ENCODE measurements at places on chromosomes 1 and 21.

GRCh38 chr1:50877641-50878040, 82.4 kb downstream of the FAF1 start:
- no peak for DNase-seq

GRCh38 chr21:28734522-28735175, 258.0 kb downstream of the LTN1 start:
- peak; percentile 66 for DNase-seq

DNA sequence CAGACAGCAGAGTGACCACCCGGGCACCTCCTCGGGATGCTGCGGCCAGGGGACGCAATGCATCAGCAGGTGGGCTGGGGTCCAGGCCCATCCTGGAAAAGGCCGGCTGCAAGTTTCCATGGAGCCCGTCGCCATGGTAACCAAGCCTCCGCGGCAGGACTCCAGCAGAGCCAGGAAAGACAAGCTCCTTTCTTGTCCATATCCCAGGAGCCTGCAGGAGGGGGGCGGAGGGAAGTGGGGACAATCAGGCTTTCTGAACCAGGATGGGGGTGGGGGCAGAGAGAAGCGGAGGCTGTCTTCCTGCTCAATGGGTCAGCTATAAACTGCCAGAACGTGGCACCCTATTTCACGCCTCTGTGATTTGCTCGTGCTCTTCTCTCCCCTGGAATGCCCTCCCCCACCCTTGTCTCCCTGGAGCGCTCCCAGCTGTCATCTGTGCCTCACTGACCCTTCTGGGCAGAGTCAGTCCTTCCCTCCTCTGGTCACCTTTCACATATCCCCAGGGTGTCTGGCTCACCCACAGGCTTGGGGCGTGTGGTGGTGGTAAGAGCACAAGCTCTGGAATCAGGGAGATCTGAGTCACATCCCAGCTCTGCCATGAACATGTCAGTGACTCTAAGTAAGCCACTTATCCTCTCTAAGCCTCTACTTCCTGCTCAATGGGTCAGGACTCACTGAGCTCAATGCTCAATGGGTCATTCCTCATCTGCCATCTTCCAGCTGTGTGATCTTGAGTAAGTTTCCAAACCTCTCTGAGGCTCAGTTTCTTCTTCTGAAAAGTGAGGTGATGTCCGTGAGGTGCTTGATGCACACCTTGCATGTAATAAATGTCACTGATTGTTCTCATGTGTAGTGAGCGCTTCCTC, 58.9 kb upstream of the LAPTM5 start:
- DNase-seq: peak; percentile 90

DNA sequence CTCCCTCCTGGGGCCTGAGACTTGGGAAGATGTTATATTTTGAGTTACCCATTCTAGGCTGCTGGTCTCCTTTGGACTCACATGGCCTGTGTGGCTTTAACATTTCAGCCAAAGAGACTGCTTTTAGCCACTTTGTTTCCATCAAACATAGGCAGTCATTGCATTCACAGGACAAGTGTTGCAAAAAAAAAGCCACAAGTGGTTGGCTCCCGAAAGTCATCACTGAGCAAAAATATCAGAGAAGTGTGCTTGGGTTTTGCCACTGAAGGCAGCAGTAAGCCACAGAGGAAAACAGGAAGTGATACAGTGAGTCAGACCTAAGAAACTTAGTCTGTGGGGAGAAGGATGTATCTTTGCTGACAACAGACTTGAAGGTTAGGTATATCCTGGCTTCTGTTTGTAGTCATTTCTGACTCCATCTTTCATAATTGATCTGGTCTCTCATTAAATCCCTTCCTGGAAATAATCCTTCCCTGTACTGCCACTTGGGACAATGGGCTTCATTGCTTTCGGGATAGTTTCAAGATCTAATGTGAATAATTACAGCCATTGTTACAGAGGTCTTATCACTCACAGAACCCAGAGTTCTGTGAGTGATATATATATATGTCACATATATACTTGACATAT, 80.9 kb downstream of the COLGALT2 start:
- DNase-seq: peak; percentile 83

DNA sequence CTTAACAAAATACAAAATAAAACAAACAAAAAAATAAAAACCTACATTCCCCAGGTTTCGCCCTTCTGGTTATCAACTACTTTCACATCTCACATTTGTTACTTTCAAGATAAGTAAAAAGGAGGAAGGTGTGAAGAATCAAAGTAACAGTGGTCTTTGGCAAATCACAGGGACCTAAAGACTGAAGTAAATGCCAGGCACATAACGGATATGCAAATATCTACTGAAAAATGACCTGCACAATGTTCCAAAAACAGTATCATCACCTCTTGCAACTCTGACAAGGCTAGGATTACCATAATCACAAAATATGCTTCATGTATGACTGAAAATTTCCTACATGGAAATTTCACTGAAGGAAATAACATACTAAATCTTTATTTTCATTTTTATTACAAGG, 29.3 kb downstream of the COP1 start:
- DNase-seq: no peak

DNA sequence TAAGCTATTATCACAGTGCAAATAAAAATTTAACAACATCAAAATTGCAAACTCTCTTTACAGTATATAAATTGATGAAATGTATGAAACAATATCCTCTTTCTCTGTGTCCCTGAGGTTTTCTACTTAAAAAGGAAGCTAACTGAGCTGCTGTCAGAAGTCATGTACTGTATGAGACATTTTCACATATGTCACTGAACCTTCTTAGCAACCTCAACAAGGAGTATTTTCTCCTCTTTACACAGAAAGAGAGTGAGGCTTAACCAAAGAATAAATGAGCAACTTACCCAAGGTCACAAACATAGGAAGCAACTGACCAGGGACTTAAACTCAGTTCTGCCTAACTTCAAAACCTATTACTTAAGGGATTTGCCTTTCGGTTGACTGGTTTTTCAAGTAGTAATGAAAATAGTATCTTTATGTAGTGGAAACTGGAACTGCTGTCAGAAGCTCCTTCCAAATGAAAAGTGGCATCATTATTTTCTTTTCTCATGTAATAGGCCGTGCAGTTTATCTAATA, 288.9 kb downstream of the LRRIQ3 start:
- no peak for DNase-seq

- peak; percentile 70 for DNase-seq
Measured at GRCh38 chr1:15756143-15757015, 2.2 kb upstream of the FBLIM1 start.

DNA sequence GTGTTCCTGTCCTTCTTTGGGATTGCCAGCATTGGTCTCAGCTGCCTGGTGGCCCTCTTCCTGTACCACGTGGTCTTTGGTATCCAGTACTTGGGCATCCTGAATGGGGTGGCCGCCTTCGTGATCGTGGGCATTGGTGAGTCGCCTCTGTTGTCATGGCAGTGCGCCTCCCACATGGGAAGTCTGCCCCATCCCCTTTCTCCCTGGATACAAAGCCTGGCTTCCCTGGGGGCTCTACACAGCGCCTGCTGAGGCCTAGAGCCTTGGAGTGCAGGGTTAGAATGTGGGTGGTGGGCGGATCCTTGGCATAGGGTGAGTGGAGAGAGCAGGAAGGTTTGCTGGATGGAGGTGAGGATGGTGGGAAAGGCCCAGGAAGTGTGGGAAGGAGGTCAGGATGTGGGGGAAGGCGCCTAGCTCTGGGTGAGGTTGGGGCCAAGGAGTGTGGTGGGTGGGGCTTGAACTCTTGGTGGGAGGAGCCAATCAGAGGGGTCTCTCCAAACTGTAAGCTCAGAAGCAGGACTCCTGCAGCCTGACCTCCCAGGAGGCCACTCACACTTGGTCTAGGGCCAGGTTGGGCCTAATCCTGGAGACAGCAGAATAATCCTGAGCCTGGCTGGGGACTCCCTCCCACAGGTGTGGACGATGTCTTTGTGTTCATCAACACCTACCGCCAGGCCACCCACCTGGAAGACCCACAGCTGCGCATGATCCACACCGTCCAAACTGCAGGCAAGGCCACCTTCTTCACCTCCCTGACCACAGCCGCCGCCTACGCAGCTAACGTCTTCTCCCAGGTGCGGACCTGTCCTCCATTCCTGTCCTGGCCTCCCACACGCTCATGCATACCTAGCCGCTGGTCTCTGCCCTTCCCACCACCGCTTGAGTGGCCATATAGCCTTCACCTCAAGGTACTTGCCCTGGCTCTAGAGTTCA, 36.7 kb downstream of the DISP3 start:
- DNase-seq: no peak

- no peak for DNase-seq
Measured at GRCh38 chr1:28885472-28885877, 28.9 kb upstream of the EPB41 start.

- no peak for DNase-seq
Measured at GRCh38 chr1:23667411-23667810, 24.2 kb upstream of the RPL11 start.

DNA sequence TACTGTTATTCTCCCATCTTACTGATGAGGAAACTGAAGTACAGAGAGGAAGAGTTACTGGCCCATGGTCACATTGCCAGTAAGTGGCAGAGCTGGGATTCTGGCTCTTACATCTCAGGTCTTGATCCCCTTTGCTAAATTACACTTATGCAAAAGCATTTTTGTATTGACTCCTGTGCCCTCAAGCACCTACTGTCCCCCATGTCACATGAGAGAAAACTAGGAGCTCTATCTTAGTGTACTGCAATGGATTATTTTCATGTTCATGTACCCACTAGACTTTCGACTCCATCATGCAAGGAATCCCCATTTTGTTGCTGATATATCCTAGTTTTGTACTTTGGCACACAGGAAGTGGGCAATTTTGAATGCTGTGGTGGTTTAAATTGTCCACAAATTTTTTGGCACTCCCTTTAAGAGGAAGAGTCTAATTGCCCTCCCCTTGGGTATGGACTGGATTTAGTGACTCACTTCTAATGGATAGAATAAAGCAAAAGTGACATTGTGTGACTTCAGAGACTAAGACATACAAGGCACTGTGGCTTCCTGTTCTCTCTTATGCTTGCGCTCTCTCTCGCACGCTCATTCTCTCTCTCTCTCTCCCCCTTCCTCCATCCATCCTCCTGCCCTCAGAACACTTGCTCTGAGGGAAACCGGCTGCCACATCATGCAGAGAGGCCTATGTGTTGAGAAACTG, 43.5 kb upstream of the JAK1 start:
- DNase-seq: no peak

- DNase-seq: no peak
Measured at GRCh38 chr1:20180129-20180843, 5.6 kb upstream of the UBXN10 start.

GRCh38 chr1:228169345-228169744, 3.7 kb downstream of the IBA57 start:
- no peak for DNase-seq

- DNase-seq: peak; percentile 33
Measured at GRCh38 chr1:47340227-47340626, 6.6 kb downstream of the CMPK1 start.

DNA sequence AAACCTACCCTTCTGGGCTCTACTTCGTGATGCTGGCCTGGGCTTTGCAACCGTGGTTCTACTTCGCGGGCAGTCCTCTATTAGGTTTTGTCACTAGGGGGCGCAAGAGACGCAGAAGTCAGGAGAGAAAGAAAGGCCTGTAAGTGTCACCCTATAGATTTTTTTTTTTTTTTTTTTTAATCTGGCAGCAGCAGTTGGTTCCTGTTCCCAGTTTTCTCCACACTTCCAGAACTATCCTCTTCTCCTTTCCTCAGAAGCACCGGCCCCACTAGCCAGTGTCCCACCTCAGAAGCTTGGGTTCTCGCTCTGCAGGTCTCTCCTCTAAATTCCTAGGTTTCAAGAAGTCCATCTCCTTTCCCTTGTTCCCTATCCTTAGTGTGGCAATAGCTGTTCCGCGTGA, 9.1 kb upstream of the LCE2D start:
- peak; percentile 79 for DNase-seq

DNA sequence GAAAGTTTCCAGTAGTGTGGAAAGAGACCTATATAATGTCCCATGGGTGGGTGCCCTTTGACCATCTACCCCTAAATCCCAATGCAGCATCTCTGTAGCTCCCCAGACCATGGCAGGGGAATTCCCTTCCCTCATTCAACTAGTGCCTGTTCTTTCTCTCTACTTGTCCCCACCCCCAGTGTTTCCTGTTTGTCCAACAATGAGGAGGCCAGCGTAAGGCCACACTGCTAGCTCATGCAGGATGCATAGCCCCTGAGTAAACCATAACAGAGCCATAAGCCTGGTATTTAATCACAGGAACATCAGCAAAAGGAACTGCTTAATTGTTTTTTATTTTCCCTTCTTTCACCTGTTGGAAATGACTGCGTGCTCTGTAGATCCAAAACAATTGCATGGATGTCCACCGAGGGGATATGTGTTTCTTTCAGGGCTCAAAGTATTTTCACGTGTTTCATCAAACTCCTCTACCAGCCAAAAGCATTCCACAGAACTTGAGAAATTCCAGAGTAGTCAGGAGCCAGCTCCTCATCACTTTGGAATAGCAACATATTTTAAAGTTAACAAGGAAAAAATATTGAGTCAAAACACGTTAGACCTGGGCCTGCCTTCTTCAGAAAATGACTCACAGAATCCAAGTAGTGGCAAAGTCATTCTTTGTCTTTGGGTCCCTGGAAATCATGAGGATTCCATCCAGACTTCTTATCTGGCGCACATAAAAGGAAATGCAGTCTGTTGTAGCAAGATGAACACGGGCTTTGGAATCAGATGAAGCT, 162.5 kb upstream of the SGIP1 start:
- peak; percentile 38 for DNase-seq

GRCh38 chr1:236107121-236107907, 35.0 kb upstream of the GPR137B start:
- DNase-seq: peak; percentile 31

DNA sequence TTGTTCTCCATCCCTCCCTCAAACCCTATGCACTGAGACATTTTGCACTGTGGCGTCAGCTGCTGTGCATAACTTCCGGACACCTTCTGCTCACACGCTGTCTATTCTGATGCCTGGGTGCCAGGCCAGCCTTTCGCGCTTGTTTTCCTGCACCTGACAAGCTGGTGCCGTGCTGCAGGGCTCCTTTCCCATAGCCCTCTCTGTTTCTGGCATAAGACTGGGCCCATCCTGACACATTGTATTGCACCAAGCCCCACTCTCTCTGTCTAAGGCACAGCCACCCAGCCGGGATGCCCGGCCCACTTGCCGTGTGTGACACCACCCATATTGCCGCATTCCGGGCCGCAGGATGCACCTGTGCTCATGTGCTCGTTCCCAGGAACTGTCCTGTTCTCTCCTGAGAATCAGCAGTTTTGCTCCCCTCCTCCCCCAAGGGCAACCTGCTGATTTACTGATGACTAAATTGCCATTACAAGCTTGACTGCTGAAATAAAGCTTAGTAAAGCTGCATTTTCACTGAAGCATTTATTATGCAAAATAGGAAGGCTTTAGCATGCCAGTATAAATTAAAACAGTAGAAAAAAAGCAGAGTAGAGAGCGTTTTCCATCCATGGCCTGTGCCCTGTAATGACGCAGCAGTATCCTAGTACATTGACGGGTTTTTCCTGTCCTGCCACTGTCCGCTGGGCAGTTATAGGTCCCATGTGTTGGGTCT, 88.0 kb downstream of the CD247 start:
- no peak for DNase-seq

- DNase-seq: peak; percentile 81
Measured at GRCh38 chr1:240435996-240436566, 175.9 kb downstream of the GREM2 start.

- DNase-seq: no peak
Measured at GRCh38 chr1:187146388-187146787, 317.6 kb downstream of the PLA2G4A start.
